ENCODE measurements at places on chromosomes 3 and 15. TPM values are rescaled to one million over a fixed set of nuclear protein-coding genes. Genes with fewer than 3 reads are reported as not detected.

DNA sequence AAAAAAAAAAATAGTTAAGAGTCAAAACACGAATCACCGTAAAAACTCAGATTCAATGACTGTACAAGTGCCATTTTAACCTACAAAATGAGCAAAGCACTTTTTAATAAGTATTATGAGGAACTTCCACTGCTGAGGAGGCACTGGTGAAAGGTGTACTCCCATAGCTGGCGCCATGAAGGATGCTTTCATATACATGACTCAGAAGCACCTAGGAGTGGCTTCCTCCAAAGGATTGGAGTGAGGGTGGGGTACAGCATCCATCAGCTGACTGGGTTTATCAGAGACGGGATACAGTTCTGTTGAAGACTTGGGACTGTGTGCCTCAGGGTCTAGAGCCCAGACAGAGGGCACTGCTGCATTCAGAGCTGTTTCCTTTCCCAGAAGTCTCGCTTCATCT is 60.9 kb upstream of the MEX3B start:
- DNase-seq: no peak

GRCh38 chr15:96514607-96515285 is 184.2 kb downstream of the NR2F2 start:
- no peak for DNase-seq

DNA sequence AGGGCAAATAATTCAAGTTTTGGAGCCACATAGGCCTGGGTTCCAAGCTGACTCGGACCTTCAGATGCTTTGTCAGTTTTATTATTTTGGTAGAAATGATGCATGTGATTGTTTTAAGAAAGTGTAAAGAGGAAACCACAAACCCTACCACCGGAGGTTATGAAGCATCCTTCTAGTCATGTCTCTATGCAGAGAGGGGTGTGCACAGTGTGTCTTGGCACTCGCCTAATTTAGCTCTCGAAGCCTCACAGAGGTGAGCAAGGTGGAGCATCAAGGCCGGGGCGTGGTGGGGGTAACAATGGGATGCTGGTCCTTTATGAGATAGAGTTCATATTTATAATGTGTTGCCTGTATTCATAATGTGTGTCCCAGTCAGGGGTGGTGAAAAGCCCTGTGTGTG is 63.7 kb upstream of the SMAD6 start:
- no peak for DNase-seq

Gene ADAMTS17
- 17.0 TPM for total RNA-seq

- no peak for DNase-seq
These were observed 278.8 kb upstream of the GADL1 start for GRCh38 chr3:31173118-31173718.

GRCh38 chr3:40079203-40079846 is 230.2 kb upstream of the EIF1B start:
- peak; percentile 91 for DNase-seq

Gene MCF2L2
- 0.89 TPM for total RNA-seq

Gene SST
- total RNA-seq: 0.89 TPM

- DNase-seq: no peak
These were observed 229.2 kb upstream of the ZPLD1 start for GRCh38 chr3:102205647-102206046.

Gene CCR9
- total RNA-seq: not detected

GRCh38 chr15:77497942-77498361 is 77.3 kb downstream of the HMG20A start:
- peak; percentile 85 for DNase-seq

Gene GATM
- total RNA-seq: 132 TPM

- no peak for DNase-seq
These were observed 57.5 kb downstream of the TPRG1 start for GRCh38 chr3:189229196-189229828.

GRCh38 chr3:127825756-127826155 is 3.4 kb upstream of the MGLL start:
- no peak for DNase-seq

Gene OXTR
- total RNA-seq: 0.59 TPM

- DNase-seq: peak; percentile 88
These were observed 2.3 kb downstream of the SETD5 start for GRCh38 chr3:9399746-9400145.

DNA sequence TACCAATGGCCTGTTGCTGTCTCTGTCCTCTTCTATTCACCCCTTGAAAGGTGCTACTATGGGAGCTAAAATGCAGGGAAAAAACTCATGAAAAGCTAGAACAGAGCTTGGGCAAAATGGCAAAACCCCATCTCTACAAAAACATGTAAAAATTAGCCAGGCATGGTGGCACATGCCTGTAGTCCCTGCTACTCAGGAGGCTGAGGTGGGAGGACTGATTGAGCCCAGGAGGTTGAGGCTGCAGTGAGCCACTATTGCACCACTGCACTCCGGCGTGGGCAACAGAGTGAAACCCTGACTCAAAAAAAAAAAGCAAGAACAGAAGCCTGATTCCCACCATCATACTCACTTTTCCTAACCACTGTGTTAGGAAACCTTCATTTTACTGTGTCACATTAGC is 1.9 kb downstream of the MAP4 start:
- DNase-seq: no peak

Gene GPR27
- 5.2 TPM for total RNA-seq

Gene SLC9C1
- total RNA-seq: 0.89 TPM

Gene CHRFAM7A
- 1.4 TPM for total RNA-seq

DNA sequence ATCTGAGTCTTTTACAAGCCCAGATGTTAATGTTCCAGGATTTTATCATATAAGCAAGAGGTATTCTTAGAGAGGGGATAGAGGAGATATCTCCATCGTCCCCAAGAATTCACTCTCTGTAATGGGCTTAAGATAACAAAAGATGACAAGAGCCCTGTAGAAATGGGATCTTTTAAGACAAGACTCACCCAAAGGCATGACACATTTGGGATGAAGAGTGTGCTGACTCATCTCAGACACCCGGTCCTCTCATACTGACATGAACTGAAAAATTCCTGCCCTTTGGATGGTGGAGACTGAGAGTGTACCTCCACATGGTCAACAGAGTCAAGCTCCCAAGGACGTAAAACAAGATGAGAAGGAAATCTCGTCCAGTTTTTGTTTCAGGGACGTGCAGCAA is 11.0 kb downstream of the LEKR1 start:
- DNase-seq: no peak

DNA sequence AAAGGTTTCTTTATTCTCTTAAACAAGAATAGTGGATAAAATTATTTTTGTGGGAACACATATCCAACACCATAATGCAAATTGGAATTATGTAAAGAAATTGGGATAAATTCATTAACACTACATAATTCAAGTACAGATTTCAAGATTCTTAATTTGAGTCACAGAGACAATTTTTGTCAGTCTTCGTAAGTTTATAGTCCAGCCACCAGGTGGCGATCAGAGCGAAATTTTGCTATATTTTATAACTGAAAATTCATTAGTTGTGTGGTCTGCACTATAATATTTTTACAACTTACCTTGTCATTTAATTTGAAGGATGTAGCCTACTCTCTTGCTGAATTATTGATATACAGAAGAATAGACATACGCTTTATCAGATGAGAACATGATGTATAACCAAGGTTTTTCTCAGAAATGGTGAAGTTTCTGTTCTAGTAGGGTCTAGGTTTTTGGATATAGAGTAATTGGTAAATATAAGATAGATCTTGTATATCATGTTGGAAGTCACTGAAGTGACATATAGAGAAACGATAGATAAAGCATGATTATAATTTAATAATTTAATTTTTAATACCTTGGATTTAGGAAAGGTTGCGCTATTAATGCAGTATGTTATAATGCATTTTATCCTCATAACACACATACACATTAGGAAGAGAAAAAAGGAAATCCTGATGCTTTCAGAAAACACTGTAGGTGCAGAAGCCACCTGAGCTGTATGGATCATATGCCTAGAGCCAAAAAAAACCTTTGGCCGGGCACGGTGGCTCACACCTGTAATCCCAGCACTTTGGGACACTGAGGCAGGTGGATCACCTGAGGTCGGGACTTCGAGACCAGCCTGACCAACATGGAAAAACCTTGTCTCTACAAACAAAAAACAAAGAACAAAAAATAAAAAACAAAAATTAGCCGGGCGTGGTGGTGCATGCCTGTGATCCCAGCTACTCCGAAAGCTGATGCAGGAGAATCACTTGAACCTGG is 31.7 kb downstream of the PLSCR4 start:
- DNase-seq: no peak

Gene ADIPOQ
- total RNA-seq: 86.7 TPM

- no peak for DNase-seq
These were observed 128.2 kb upstream of the FAM3D start for GRCh38 chr3:58794750-58795149.

DNA sequence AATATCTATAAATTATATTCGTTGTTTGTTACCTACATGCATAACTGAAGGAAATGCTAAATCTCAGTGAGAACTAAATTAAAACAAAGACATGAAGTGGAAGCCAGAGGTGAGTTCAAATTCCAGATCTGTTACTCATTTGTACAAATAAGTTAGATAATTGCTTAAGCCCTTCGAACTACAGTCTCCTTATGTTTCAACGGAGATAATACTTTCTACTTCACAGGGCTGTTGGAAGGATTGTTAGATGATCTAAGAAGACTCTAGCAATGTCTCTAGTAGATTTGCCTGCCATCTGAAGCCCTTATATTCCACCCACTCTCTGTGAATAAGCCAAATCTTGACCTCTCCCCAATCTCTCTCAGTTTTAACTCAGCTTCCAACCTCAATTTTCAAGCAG is 125.8 kb downstream of the P2RY1 start:
- no peak for DNase-seq

DNA sequence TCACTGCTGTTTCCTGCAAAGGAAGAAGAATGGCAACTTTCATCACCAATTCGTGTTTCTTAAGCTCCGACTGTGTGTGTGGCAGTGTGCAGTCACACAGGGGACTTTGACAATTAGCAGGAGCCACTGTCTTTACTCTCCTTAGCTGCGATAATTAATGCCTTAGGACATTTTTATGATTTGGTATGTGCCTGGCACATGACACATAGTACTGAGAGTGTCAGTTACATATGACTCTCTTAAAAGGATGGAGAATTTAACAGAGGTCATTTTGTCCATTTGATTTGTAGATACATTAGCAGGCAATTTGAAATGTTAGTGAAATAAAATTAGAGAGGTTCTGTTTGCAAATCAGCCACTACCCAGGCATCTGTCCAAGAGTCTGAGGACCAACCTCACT is 128.9 kb upstream of the VEPH1 start:
- DNase-seq: no peak

Gene SCAANT1
- total RNA-seq: not detected

- no peak for DNase-seq
These were observed 224.8 kb downstream of the RPLP1 start for GRCh38 chr15:69677403-69677802.

DNA sequence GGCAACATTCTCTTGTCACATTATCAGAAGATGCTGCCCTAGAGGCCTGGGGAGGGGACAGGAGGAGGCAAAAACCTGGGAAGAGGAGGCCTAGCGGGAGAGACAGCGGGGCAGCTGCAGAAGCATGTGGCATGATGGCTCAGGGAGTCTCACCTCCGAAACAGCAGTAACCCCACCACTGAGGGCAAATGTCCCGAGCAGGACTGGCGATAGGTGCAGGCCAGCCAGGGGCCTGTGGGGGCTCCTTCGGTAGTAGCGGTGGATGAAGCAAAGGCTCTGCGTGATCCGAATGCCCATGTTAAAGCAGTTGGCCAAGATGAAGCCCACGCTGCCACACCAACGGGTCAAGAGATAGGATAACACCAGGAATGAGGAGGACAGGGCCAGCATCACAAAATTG is 38.0 kb downstream of the RFT1 start:
- no peak for DNase-seq

GRCh38 chr15:23606226-23606625 is 40.8 kb downstream of the MKRN3 start:
- DNase-seq: no peak

- DNase-seq: no peak
These were observed 26.2 kb upstream of the ZNF770 start for GRCh38 chr15:35014241-35014640.

GRCh38 chr3:35639254-35640186 is at the start of gene ARPP21:
TSS of gene ARPP21 (plus strand) at chr3:35639525. CDS start at chr3:35681752, 42,227 bp downstream.
- DNase-seq: no peak

Gene RBP2
- total RNA-seq: not detected

GRCh38 chr3:25854214-25854613 is 64.3 kb downstream of the OXSM start:
- no peak for DNase-seq

DNA sequence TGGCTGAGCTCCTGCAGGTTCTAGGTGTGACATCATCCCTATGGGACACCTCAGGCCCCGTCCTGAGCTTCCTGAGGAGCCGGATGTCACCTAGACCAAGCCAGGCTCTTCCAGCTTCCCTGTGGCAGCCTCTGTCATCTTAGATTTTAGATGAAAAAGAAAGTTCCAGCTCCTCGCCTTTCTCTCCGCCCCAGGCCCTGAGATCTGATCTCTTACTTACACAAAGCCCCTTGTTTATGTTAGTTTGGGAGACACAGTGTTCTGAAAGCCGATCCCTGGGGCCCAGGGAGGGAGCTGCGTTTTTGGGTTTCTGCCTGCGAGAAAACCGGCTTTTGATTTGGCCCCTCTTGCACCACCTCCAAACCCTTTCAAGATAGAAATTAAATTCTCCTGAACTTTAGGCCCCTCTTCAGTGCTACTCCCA is 40.2 kb upstream of the FAM107A start:
- DNase-seq: no peak

- no peak for DNase-seq
These were observed 119.7 kb downstream of the SST start for GRCh38 chr3:187550446-187550845.

DNA sequence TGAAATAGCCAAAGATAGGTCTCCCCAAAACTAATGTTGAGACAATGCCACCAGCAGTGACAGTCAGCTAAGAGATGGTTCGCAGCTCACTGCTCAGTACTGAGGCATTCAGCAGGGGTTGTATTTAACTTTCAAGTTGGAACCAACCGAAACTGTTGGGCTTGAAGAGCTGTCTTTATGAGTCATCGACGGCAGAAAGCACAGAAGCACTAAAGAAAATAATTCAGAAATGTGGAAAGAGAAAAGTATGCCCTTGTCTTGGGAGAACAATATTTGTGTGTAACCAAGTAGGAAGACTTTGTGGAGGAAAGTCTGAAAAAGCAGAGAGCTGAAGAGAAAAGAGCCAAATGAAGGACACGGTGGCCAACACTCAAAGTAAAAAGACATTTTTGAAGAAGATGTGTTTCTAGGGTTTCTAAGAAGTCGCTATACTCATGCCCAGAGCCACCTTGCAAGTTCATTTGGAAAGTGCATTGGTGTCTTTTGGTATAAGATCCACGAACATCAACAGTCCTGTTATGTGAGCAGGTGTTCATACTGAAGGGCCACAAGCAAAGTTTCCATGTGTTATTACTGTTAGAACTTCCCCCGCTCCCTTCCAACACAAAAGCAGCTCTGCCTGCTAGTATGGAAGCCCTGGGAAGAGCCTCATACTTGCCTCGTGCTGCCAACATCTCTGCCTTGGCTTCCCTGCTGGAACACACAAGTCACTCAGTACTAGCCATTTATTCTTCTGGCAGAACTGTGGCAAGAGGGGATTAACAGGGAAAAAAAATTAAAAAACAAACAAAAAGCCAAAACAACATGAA is 4.1 kb upstream of the RARB start:
- no peak for DNase-seq

All from skin of body (tissue), 3 donors.